NCI-H187 treated with DMSO at 0.1 percent for 48 hours (cell line): ENCODE measurements at places on chromosomes 13 and 19.

DNA sequence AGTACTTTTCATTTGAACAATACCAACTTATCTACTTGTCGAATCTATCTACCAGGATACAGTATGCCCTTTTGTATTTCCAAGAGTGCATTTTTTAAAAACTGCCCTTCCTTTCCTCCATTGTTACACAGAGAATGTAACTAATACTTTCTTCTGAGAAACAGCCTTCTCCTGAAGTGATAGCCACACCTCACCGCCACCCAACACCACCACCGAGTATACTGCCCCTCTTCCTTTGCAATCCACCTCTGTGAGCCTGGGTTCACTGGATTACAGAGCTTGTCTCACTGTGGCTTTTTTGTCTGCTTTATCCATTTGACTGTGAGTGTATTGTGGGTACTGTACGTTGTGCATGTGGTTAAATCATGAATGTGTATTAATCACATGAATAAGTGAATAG, 305.4 kb downstream of the KLF12 start:
- no peak for DNase-seq

GRCh38 chr13:49980266-49980665, 16.6 kb upstream of the TRIM13 start:
- DNase-seq: no peak

- DNase-seq: no peak
These were observed 15.0 kb upstream of the ZNF527 start for GRCh38 chr19:37355901-37356300.

DNA sequence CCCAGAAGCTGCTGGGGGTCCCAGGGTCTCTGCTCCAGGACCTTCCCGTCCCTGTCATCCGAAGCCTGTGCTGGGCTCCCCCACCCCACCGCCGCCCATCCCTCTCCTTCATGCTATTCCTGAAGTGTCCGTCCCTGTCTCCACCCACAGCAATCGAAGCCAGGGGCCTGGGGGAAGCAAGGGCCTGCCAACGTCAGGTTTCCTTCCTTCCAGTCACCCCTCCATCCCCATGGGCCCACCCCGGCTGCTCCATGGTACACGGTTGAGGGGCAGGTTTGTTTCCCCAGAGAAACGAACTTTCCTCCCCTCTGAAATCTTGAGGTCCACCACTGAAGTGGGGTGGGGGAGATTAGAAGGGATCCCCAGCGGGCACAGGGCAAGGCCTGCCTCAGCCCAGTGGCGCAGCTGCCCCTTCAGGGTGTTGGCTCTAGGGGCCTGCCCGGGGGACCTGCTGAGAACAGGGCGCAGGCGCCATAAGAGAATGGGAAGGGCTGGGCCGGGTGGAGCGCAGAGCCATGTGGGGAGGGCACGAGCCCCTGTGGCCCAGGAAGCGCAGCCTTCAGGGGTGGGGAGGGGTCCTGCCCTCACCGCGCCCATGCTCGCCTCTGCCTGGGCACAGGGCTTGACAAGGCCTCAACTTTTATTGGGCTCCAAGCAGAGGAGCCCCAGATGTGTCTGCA, 16.1 kb downstream of the CEBPG start:
- no peak for DNase-seq

DNA sequence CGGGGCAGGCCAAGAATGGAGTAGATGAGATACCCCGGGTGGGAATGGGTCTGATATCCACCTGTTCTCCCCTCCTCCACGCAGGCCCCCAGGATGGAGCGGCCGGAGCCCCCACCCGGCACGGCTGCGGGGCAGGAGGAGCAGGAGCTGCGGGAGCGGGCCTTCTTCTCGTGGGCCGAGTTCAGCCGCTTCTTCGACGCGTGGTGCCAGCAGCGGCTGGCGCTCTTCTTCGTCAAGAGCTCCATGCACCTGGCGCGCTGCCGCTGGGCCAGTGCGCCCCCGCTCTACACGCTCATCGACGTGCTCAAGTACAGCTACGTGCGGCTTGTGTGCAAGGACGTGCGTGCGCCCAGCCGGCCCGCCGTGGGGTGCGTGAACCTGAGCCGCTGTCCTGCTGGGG, 1.2 kb downstream of the ZSWIM9 start:
- no peak for DNase-seq
